Stimulated activated CD8-positive, alpha-beta memory T cell treated with anti-CD3 and anti-CD28 coated beads, Interleukin-4, amount 100 ng/mL, for 1 hour (primary cell): ENCODE measurements at places on chromosomes 2 and 18.

DNA sequence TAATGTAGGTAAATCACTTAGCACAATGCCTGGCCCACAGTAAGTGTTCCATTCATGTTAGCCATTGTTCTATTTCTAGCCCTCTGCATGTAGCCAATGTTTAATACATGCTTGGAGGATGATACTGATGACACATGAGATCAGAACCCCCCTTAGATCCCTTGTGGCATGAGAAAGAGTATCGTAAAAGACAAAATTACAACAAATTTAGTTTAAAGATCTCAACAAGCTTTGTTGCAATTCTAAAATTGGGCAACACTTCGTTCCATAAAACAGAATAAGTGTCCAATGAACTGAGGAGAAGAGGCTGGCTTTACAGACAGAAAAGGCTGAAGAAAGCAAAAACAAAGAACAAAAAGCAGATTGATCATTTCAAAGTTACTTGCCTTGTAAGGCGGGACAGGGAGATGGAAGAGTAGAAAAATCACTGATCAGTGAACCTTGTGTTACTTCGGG is 148.7 kb upstream of the SLC1A4 start:
- DNase-seq: no peak

- DNase-seq: no peak
Measured at GRCh38 chr2:235510318-235510717, 16.5 kb downstream of the AGAP1 start.

DNA sequence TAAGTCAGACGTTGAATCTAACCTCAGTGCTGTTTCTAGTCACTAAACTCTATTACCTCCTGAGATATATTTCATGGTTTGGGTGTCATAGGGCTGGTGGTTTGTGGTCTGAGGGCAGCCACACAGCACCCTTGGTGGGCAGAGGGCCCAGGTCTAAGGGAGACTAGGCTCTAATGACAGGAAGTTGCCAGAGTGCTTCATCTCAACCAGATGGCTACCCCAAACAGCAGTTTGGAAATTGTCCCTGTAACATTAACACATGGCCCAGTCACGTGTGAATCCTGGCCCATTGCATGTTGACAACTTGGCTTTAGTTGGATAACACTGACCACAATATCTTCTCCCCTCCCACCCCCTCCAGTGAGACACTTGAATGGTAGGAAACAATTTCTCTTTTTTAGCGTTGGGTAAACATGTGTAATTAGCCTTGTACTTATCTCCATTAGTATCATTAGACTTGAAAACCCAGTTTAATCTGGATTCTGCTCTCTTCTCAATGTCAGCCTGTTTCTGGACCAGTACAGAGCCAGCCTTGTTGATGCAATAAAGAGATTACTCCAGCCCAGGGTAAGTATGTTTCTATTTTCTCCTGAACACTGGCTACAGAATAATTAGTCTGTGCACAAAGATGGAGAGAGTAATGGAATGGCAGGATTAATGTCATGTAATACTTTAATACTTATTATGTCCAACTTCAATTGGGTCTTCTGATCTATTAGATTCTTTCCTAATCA is 187.8 kb upstream of the SIX3 start:
- DNase-seq: no peak

DNA sequence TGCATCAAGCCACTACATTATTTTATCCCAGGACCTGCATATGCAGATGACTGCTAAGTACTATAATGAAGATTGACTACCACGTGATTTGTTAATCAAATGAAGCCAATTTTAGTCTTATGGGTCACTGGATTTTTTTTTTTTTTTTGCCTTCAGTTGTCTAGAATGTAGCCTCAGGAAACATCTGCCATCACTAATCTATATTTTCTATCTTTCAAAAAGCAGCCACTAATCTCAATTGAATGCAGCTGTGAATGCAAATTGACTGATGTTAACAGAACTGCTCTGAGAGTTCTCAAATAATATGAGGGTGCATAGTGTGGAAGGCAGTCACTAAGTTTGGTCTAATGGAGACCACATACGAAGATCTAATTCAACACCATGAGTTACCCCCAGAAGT is 106.3 kb downstream of the ABCA12 start:
- no peak for DNase-seq

GRCh38 chr18:49178736-49179135 is 228.0 kb upstream of the SMAD7 start:
- DNase-seq: no peak

DNA sequence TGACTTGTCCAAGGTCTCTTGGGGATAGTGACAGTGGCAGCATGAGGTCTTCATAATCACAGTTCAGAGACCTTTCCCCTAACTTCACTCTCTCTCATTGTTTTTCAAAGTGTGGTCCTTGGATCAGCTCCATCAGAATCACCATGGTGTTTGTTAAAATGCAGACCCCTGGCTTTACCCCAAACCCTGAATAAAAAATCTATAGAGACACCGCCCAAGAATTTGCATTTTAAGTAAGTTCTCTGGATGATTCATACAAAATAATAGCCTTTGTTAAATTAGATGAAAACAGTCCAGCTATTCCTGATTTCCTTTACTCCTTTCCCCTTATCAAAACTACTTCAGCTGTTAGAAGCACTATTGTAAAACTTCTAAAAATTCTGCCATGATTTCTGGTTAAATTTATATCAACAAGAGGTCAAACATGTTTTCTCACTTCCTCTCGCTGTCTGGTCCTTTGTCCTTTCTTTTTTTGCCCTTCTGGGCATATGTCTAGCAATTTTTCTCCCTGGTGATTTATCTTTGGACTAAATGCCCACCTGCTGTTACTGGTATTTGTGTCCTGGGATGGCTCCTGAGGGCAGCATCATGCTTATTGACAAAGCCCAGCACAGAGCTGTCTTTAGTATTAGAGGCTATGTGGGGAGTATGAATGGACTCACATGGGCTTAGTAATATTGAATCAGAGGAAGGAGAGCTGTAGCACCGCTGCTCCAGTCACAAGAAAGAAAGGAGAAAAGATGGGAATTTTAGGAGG is 63.4 kb downstream of the LHCGR start:
- no peak for DNase-seq

GRCh38 chr2:71385012-71385411 is 53.4 kb downstream of the ZNF638 start:
- no peak for DNase-seq

DNA sequence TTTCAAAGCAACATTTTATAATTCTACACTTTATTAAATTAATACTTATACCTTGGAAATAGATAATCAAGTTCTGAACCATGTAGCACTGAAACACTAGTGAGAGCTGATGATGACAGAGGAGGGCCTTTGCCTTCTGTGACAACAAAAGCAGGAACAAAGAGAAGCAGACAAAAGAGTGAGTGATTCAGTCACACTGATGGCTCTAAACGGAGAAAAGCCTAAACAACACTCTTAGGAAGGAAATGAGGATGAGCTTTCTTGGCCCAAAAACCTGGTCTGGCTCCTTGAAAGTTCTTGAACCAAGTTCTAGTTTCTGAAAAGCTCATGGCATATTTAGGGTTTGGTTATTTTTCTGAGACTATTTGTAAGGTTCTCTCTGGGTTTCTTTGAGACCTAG is 271.9 kb downstream of the DPP10 start:
- DNase-seq: no peak

GRCh38 chr2:232626584-232626983 is 6.8 kb upstream of the EFHD1 start:
- no peak for DNase-seq

- no peak for DNase-seq
Measured at GRCh38 chr2:172416447-172417058, 10.8 kb upstream of the ITGA6 start.

DNA sequence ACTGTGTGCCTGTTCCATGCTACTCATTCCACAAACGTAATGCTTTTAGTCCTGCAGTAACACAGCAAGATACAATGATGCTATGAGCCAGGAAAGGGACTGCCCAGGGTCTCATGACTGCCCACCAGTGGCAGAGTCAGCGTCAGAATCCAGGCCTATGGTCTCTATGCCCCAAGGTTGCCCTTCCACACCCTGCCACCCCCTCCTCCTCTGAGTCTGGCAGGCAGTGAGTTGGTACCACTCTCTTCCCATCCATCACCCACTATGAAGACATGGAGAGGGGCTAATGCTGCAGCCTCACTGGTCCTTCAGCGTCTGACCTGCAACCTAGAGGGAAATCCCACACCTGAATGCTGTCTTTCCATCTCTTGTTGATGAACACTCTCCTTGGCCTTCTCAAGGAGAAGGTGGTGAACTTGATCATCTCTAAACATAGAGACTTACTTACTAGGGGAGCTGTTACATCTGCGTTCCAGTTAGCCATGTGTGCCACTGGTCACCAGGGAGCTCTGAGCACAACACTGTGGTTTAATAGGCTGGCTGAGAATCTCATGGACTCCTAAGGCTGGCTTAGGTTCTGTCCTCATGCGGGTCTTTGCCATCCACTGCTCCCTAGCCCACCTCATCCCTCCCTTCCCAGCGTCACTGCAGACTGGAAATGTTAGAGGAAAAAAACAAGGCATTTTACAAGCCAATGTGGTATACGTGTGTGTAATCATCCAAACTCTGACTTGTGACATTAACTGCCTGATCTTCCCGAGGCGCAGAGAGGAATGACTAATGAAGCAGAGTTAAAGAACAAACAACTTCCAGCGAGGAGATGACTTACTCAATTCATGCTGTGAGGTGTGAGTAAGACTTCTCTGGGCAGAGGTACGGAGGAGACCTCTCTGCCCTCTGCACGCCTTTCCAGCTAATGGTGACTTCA is 28.8 kb downstream of the STEAP3 start:
- DNase-seq: no peak
